ENCODE measurements at places on chromosomes 13 and 19.
A peak's percentile ranks its signal among the peaks of the same experiment; 100 is the strongest.

DNA sequence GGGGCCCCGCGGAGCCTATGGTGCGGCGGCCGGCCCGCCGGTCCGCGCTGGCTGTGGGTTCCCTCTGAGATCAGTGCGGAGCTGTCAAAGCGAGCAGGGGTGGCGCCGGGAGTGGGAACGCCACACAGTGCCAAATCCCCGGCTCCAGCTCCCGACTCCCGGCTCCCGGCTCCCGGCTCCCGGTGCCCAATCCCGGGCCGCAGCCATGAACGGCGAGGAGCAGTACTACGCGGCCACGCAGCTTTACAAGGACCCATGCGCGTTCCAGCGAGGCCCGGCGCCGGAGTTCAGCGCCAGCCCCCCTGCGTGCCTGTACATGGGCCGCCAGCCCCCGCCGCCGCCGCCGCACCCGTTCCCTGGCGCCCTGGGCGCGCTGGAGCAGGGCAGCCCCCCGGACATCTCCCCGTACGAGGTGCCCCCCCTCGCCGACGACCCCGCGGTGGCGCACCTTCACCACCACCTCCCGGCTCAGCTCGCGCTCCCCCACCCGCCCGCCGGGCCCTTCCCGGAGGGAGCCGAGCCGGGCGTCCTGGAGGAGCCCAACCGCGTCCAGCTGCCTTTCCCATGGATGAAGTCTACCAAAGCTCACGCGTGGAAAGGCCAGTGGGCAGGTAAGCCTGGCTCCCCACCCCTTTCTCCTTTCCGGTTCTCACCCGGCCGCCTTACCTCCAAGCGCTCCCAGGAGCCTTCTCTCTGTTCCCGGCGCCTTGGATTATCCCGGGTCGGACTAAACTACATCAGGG is at the start of gene PDX1:
PDX1 (plus strand) TSS at position 67 of the 743 bp plus-strand sequence; CDS start at position 206, 139 bp downstream.
- no peak for DNase-seq

GRCh38 chr13:47508527-47509228 is 492.4 kb downstream of the SUCLA2 start:
- DNase-seq = no peak

GRCh38 chr13:67619351-67619994 is 389.3 kb upstream of the PCDH9 start:
- DNase-seq = no peak

GRCh38 chr19:33887891-33888290 is 91.2 kb downstream of the KCTD15 start:
- no peak for DNase-seq

- no peak for DNase-seq
These were observed 407 bp downstream of the RAB3A start for GRCh38 chr19:18203408-18203862.

DNA sequence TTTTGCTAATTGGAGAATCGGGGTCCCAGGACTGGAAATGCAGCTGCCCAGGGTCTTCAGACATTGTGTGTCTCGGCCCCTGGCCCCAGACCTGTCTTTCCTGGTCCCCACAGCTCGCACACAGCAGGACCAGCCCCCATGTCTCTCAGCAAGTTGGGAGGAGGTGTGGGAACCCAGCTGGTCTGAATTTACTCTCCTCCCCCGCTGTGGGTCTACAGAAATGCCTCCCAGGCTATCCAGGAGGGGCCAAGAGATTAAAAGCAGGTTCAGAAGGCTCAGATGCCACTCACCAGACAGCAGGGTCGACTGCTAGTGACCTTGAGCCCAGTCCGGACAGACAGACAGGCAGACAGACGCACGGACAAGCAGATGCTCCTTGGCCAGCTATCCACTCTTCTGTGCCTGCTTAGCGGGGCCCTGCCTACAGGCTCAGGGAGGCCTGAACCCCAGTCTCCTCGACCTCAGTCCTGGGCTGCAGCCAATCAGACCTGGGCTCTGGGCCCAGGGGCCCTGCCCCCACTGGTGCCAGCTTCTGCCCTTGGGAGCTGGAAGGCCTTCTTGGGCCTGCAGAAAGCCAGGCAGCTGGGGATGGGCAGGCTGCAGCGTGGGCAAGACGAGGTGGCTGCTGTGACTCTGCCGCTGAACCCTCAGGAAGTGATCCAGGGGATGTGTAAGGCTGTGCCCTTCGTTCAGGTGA is at the start of gene DAND5:
DAND5 (plus strand) TSS at position 285 of the 697 bp plus-strand sequence; CDS start at position 370, 85 bp downstream.
- DNase-seq = no peak

- DNase-seq = no peak
These were observed 89.5 kb downstream of the ZNF100 start for GRCh38 chr19:21677696-21678418.

- DNase-seq = no peak
These were observed 506.6 kb downstream of the PCDH9 start for GRCh38 chr13:66723576-66723975.

- DNase-seq = no peak
These were observed 22.7 kb downstream of the TFDP1 start for GRCh38 chr13:113607056-113607888.

DNA sequence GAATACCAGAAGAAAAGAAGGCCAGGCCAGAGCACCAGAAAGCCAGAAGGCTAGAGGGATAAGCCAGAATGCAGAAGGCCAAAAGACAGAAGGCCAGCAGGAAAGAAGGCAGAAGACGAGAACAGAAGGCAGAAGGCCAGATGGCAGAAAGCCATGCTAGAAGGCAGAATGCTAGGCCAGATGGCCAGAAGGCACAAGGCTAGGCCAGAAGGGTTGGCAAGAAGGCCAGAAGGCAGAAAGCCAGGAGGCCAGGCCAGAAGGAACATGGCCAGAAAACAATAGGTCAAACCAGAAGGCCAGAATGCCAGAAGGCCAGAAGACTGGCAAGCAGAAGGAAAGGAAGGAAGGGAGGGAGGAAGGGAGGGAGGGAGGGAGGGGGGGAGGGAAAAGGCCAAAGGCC is 188.8 kb downstream of the TUBA3C start:
- no peak for DNase-seq

GRCh38 chr19:50415661-50416033 is 3.1 kb upstream of the SPIB start:
- DNase-seq = no peak

DNA sequence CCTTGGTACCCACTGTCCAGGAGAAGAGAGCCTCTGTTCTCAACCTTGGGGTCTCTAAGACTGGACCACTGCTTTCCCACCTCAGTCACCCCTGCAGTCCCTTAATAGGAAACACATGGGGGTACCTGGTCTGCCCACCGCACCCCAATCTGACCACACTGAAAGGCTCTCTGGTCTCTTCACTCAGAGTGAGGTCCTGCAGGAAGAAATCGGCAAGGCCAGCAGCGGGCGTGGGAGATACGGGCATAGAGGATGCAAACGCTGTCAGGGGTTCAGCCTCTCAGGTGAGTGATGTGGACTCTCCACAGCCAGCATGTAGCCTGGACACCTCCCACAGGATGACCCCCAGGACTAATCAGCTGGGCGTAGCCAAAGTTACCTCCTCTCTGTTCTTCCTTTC is 3.5 kb downstream of the SIGLEC9 start:
- no peak for DNase-seq

GRCh38 chr13:73778242-73778864 is 355.9 kb downstream of the KLF12 start:
- no peak for DNase-seq

GRCh38 chr13:30037306-30037705 is 186.9 kb upstream of the UBL3 start:
- DNase-seq = no peak

- DNase-seq = no peak
These were observed 276.3 kb upstream of the SOX21 start for GRCh38 chr13:94988654-94989053.

- DNase-seq = no peak
These were observed 259.2 kb downstream of the RFC3 start for GRCh38 chr13:34076943-34077703.

DNA sequence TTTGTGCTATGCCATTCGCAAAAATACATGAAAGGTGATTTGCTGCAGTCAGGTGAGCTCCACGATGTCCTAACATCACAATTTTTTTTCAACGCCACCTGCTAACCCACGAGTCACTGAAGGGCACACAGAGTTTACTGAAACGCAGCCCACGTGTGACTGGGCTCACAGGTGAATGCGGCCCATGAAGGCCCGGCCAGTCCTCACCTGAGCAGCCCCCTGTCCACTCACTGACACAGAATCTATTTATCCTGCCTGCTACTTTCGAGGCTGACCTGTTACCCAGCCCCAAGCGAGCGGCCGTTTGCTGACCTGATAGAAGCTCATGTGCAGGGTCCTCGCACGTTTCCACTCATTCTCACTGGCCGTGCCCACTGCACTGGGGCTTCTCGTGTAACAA is 121.9 kb upstream of the SOX1 start:
- no peak for DNase-seq

- no peak for DNase-seq
These were observed 70.1 kb downstream of the ZNF208 start for GRCh38 chr19:21940684-21941083.

- peak; percentile 70 for DNase-seq
These were observed 65.1 kb upstream of the GTF3A start for GRCh38 chr13:27359199-27359821.

- DNase-seq = no peak
These were observed 28.7 kb downstream of the LACC1 start for GRCh38 chr13:43908156-43909126.

GRCh38 chr13:91014696-91015095 is 332.8 kb upstream of the MIR17HG start:
- DNase-seq = no peak

- DNase-seq = no peak
These were observed 3.9 kb upstream of the OR10H3 start for GRCh38 chr19:15733895-15734294.

DNA sequence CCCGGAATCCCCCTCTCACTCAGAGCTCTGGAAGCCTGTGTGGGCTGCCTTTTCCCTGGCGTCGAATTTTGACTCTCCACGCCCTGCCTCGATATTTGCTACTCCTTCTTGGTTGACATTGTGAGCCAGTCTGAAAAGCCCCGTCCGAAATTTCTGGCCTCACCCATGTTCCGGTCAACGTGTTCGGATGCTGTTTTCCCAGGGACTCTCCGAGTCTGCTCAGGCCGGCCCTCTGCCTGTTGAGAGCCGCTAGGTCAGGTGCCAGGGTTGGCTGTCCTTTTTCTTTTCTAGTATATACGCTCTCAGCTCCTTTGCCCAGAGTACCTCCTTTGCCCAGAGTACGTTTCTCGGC is 6.8 kb upstream of the DGKH start:
- no peak for DNase-seq

DNA sequence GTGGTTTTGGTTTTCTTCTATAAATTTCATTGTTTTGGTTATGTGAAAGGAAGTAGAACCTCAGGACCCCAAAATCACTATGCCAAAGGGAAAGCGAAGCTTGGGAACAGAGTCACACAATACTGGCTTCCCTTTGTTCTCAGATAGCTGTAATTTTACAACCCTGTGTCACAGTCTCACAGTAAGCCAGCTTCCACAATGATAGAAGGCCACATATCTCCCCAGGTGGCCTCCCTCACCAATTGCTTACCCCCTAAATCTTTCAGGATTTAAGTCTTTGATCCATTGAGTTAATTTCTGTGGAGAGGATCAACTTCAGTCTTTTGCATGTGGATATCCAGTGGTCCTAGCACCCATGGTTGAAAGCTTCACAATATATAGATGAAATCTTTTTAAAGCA is 58.7 kb downstream of the SLC15A1 start:
- DNase-seq = no peak

DNA sequence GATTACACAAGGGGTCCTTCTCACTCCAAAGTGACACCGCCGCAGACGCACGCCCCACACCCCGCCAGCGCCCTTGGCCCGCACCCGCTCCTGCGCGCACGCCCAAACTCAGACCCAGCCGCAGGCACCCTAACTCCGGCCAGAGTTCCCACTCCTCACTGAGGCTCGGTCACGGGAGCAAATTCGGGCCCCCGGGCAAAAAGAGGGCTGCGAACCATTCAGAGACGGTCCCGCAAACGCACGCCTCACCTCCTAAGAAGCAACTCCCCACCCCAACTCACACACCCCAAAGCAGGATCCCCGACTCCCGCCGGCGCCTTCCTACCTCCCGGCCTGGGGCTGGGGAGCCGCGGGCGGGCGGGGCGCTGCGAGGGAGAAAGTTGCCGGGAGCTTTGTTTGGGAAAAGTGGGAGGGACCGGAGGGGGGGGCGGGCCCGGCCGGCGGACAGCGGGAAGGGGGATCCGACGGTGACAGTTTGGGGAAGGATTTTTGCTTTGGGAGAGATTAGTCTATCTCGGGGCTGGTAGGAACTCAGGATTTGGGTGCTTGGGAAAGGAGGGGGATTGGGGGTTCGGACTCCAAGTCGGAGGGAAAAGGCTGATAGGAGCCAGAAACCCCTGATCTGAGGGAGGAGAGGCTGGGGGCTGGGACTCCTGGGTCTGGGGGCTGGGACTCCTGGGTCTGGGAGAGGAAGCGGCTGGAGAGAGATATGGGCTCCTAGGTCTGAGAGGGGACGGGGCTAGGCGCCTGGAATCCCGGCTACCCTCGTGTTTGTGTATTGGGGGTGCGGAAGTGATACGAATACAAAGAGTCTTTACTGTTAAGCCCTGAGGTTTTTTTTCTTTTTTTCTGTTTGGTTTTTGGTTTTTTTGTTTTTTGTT is at the start of gene TEAD2:
TEAD2 (minus strand) TSS at position 369 of the 881 bp plus-strand sequence. CDS start 2,341 bp downstream, outside the sequence.
- peak; percentile 11 for DNase-seq

- peak; percentile 39 for DNase-seq
These were observed 59.6 kb downstream of the PDS5B start for GRCh38 chr13:32645854-32646253.

DNA sequence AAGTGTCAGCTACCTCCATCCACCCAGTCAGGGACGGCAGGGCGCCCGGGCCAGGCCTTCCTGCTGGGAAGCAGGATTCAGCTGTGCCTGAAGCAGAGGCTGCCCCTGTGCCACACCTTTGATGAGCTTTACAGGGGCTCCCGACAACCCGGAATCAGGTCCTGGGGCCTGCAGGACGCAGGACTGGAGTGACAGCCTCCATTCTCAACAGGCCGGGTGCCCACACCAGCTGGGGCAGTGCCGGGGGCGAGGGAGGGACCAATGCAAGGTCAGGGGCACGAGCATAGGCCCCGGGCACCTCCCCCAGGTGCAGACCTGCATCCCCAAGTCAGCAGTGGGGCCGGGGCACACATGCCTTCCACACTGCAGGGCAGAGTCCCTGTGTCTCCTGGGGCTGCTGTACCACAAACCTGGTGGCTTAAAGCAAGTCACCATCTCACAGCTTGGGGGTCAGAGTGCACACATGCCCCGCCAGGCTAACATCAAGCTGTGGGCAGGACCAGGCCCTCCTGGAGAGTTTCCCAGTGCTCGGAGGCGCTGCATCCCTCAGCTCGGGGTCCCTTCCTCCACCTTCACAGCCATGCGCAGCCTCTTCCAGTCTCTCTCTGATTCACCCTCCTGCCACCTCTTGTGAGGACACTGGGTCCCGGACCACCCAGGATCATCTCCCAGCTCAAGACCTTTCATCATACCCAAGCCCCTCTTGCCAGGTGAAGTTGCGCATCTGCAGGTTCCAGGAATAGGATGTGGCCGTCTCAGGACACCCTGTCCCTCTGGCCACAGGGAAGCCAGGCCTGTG is 13.4 kb downstream of the UBXN6 start:
- DNase-seq = no peak

DNA sequence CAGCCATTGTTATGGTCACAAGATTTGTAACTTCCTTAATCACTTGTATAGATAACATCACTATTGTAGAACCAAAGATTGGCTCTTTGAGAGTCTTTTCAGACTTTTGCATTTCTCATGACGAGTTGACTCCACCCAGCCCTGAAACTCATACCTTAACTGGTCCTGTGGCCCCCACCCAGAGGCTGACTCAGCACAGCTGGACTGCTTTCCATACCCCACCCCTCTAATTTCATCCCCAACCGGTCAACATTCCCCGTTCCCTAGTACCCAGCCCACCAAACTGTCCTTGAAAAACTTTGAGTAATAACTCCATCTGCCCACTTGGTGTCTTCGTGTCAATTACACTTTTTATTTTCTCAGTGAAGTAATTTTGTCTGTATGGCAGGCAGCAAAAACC is 32.1 kb upstream of the SLITRK1 start:
- no peak for DNase-seq

- DNase-seq = no peak
These were observed 21.6 kb downstream of the SAE1 start for GRCh38 chr19:47152205-47152604.

All from activated naive CD4-positive, alpha-beta T cell treated with Interleukin-2 at 50 U/mL for 16 hours (primary cell).